ENCODE measurements at places on chromosomes 12 and 14.

DNA sequence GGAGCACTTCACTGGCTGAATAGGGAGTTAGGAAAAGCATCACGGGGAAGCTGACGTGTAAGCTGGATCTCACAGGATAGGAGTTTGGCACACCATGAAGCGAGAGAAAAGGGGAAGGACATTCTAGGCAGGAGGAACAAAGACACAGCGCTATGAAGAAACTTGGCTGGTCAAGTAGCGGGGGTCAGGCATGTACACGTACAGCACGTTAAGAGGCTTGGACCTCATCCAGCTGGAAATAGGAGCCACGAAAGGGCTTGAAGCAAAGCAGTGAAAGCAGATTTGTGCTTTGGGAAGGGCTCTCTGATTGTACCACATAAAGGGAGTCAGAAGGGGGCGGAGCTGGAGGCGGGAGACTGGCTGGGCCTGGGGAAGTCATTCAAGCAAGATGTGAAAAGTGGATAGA, 19.6 kb upstream of the GALNT8 start:
- no peak for DNase-seq

GRCh38 chr14:69803753-69804152, 6.7 kb upstream of the SLC10A1 start:
- DNase-seq: no peak

DNA sequence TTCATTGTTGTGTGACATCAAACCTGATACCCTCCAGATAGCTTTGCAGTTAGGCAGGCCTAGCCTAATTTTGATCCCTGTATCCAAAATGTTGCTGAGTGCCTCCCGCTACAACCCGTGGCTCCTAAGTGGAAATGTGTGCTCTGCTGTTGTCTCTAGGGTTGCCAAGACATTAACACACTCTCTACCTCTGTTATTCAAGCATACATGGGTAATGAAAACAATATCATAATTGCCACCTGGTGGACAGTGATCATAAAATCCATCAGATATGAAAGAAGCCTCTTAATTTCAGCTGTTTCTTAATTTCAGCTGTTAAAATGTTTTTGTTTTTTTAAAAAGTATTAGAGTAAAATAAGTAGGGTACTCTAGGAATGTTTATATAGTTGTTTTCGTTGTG, 93.5 kb downstream of the PLEKHA5 start:
- DNase-seq: no peak

DNA sequence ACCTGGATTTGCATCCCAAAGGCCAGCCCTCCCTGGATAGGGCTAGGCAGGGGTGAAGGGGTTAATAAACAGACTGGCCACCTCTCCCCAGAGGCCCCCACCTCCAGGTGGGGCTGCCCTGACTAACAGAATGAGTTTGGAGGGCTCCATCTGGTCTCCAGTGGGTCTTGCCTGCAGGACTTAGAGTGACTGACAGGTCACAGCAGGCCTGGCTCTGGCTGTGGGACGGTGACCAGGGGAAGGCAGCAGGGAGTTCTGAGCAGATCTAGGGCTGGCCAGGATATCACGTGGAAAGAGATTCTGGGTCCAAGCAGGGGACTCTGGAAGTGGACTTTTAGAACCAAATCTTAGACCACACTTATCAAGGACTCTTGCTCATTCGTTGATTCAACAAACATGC, 40.9 kb upstream of the LHX5 start:
- DNase-seq: no peak

GRCh38 chr12:89936631-89937030, 228.0 kb upstream of the ATP2B1 start:
- no peak for DNase-seq

- no peak for DNase-seq
Measured at GRCh38 chr12:128236525-128236924, 30.4 kb upstream of the TMEM132C start.

- DNase-seq: no peak
Measured at GRCh38 chr12:2550561-2551411, 244.0 kb upstream of the FKBP4 start.

GRCh38 chr14:54652188-54652587, 85.3 kb downstream of the SAMD4A start:
- no peak for DNase-seq

Data from activated CD4-positive, alpha-beta T cell treated with anti-CD3 and anti-CD28 coated beads for 1 hour (primary cell).